GM23338 (cell line): ENCODE measurements at places on chromosomes 3 and 15.

DNA sequence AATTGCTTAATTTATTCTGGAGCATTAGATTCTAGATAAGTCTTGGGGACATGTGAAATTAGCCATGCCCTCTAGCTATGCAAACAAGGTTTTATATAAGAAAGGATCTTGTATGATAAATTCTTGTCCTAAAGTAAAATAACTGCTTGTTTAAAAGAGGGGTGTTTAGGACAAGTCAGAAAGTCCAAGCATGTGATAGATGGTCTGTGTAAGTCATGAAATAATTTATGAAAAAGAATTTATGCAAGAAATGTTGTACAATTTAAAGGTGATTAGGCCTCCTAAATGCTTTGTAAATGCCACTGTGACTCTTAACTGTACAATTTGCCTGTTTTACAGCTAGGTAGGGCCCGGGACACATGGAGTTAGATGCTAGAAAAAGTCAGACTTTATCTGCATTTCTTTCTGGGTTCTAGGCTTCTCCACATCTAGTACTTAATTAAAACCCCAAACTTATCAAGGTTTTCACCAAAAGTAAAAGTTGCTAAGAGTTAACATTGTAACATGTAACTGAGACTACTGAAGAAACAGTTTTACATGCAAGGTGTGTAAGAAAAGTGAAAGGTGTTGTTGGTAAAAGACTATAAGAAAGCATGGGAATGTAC, 13.2 kb downstream of the LINS1 start:
- peak; percentile 55 for DNase-seq
- H3K4me3 ChIP-seq: no peak overlapping the region
- no peak overlapping the region for H3K27ac ChIP-seq
- H3K4me1 ChIP-seq: no peaks in the 10 kb centered on the region
- H3K27me3 ChIP-seq: no peaks in the 10 kb centered on the region

GRCh38 chr3:106345353-106346027, 476.7 kb upstream of the CBLB start:
- H3K27ac ChIP-seq: no peak overlapping the region
- no peaks in the 10 kb centered on the region for H3K4me1 ChIP-seq
- no peaks in the 10 kb centered on the region for H3K27me3 ChIP-seq
- no peak overlapping the region for H3K4me3 ChIP-seq

- H3K36me3 ChIP-seq: no peaks in the 10 kb centered on the region
- no peaks in the 10 kb centered on the region for H3K27me3 ChIP-seq
- H3K27ac ChIP-seq: no peak overlapping the region
- DNase-seq: no peak
Observed at GRCh38 chr3:108806316-108806715, 16.3 kb upstream of the TRAT1 start.

DNA sequence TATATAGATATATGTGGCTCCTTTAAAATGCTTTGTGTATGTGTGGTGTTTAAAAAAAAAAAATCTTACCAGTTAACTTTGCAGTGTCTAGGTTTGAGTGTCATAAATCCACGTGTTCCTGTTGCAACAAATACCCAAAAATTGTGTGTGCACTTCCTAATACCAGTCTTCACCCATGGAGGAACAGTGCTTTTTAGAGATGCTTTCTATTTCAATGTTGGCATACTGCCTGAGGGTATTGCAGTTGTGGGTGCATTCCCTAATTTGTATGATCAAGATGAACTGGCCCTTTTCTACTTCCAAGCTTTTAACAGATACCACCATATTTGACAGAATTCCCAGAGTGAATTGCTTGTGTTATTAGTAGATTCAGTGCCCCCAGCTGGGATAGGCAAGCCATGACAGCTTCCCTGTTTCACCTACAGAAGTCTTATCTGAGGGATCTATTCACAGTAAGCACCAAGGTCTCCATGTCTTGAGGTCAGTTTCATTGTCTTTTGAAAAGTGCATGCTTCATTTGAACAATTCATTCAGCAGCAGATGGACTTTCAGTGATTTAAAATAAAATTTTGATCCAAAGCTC, 68.9 kb upstream of the GOLGA6B start:
- peak; percentile 43 for DNase-seq
- H3K27me3 ChIP-seq: no peaks in the 10 kb centered on the region
- H3K4me1 ChIP-seq: no peaks in the 10 kb centered on the region; the same call in 1 of the 2 replicates
- H3K27ac ChIP-seq: no peak overlapping the region
- no peak overlapping the region for H3K4me3 ChIP-seq

DNA sequence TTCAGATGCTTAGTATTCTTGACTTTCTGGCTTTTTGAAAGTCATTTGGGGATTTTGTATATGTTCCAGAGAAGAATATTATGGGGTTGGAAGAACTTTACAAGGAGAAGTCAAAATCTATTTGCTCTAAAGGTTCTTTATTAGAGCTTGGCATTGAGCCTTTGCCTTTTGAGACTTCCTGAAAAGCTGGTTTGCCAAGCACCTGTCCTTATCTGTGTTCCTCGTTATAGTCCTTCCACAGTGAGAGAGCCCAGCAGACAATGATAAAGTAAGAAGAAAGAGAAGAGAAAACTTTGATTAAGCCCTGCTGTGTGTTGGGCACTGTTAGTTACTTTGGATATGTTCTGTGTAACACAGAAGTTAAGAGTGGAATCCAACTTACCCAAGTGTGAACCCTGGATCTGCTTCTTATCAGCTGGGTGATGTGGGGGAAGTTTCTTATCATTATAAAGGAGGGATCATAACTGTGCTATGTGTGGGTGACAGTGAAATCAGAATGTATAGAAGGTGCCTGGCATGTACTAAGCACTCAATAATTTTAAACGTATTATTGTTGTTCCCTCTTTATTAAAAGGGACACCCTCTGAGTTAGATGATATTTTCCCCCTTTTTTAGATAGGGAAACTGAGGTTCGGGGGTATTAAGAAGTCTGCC, 44.3 kb upstream of the POLR2M start:
- no peak overlapping the region for H3K4me3 ChIP-seq
- H3K4me1 ChIP-seq: no peaks in the 10 kb centered on the region
- no peaks in the 10 kb centered on the region for H3K36me3 ChIP-seq
- H3K27me3 ChIP-seq: no peaks in the 10 kb centered on the region

DNA sequence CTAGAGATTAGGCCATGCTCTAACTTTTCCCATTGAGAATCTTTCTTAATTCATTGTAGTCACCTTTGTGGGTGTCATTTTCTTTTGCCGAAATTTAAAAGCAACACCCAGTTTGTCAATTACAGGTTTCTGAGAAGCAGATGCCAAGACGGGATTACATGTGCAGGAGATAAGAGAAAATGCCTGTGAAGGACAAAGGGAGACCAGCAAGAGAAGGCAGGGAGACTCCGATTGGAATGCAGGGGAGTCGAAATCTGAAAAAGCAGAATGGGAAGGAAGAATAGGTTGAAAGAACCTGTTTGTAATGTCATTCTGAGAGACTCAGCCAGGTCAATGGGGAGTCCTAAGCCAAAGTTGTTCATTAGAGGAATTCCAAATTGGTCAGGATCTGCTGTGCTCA, 3.6 kb upstream of the DPH6 start:
- H3K27ac ChIP-seq: peak overlapping the region; percentile 98
- DNase-seq: peak; percentile 55
- no peaks in the 10 kb centered on the region for H3K36me3 ChIP-seq
- peaks cover 37% of the 10 kb centered on the region for H3K4me1 ChIP-seq
- H3K27me3 ChIP-seq: no peaks in the 10 kb centered on the region
- no peak overlapping the region for H3K4me3 ChIP-seq

DNA sequence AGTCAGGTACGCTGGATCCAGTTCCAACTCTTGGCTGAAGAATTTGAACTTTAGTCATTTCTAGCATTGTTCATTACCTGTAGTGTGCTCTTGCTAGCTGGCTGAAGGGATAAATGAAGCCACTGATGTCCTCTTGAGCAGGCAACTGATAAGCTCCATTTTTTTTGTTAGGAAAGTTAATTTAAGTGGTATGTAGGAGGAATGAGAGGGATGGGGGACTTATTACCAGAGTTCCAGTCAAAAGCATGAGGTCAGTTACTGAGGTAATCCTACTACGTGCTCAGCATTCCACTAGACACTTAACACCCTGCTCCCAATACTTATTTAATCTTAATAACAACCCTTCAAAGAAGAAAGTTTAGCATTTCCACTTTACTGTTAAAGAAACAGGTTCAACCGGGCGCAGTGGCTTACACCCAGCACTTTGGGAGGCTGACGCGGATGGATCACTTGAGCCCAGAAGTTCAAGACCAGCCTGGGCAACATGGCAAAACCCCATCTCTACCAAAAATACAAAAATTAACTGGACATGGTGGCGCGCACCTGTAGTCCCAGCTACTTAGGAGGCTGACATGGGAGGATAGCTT, 2.0 kb upstream of the RASA2 start:
- H3K4me1 ChIP-seq: peaks cover 21% of the 10 kb centered on the region
- DNase-seq: no peak

DNA sequence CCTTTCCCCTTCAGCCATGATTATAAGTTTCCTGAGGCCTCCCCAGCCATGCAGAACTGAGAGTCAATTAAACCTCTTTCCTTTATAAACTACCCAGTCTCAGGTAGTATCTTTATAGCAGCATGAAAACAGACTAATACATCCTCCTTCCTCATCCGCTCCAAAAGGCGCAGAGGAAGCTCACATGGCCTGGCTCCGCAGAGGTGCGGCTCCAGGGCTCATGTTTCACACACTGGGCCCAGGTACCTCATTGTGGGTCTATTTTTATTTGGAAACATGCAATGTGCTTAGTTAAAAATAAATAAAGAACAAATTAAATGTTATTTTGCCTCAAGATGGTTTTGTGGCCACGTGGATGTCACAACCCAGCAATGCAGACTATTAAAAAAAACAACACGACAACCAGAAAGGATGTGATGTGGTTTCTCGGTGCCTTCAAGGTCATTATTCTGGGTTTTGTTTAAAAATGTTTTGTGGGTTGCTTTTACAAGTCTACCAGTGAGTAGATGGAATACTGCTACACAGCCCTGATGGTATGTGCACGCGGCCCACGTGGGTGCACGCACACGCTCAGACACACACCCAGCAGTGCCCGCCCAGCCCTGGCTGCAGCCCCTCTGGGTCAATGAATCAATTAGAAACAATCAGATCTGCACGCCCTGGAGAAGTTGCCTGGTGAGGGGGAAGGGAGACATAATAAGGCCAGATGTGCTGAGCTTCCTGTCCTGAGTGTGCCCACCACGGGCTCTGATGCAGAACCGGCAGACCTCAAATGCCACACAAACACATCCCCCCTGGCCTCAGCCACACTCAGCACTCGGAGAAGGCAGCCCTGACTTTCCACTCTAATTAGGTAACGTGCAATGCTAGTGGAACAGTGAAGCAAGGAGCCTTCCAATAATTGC, 140.1 kb downstream of the ADAMTS17 start:
- no peak for DNase-seq
- no peaks in the 10 kb centered on the region for H3K36me3 ChIP-seq
- H3K4me1 ChIP-seq: no peaks in the 10 kb centered on the region; the same call in none of the 2 replicates
- H3K27ac ChIP-seq: no peak overlapping the region
- H3K27me3 ChIP-seq: no peaks in the 10 kb centered on the region
- H3K4me3 ChIP-seq: no peak overlapping the region

- H3K4me1 ChIP-seq: no peaks in the 10 kb centered on the region
- no peak for DNase-seq
- no peaks in the 10 kb centered on the region for H3K36me3 ChIP-seq
- H3K27ac ChIP-seq: no peak overlapping the region
- no peak overlapping the region for H3K4me3 ChIP-seq
- no peaks in the 10 kb centered on the region for H3K27me3 ChIP-seq
Observed at GRCh38 chr3:123036352-123037014, 8.9 kb upstream of the SEMA5B start.

DNA sequence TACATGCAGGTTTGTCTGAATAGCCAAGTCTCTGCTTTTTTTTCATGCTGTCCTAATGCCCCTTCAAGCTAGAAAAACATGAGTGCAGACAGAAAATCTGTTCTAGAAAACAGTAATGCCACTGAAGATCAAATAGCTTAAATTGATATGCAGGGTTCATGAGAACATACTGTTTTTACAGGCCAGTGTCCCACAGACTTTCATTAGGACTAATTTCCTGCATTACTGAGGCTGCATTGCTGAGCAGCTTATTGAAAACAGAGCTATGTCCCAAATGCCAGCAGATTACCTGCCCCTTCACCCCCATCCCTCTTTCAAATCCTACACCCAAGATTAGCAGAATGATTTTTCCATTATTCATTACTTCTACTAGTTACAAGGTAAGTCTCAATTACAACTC, 665 bp downstream of the TM4SF18 start:
- no peak for DNase-seq
- peaks cover 18% of the 10 kb centered on the region for H3K4me1 ChIP-seq
- no peak overlapping the region for H3K4me3 ChIP-seq
- H3K27me3 ChIP-seq: no peaks in the 10 kb centered on the region

DNA sequence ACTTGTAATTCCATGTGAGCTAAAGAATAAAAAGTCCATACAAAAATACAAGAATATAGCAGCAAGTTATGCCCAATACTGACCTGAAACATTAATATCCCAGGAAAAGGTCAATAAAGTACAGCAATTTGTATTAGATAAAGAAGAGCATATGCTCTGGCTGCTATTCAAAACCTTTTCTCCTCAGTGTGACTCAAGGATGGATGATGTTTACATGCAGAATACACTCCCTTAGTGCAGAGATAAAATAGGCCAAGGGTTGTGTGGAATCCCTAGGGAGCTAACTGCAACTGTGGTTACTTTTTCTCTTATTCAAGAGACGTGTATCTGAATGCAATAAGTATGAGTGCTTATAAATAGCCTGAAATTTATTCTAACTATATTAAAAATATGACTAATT, 78.7 kb downstream of the SLC9A9 start:
- no peak for DNase-seq
- no peak overlapping the region for H3K27ac ChIP-seq

- no peak overlapping the region for H3K4me3 ChIP-seq
- H3K27me3 ChIP-seq: no peaks in the 10 kb centered on the region
Observed at GRCh38 chr3:177827511-177828207, 630.4 kb upstream of the TBL1XR1 start.

GRCh38 chr3:134503266-134503665, 17.4 kb downstream of the CEP63 start:
- H3K27me3 ChIP-seq: no peaks in the 10 kb centered on the region
- H3K27ac ChIP-seq: no peak overlapping the region
- no peaks in the 10 kb centered on the region for H3K36me3 ChIP-seq
- H3K4me1 ChIP-seq: no peaks in the 10 kb centered on the region
- no peak overlapping the region for H3K4me3 ChIP-seq

- H3K27ac ChIP-seq: no peak overlapping the region
- H3K4me1 ChIP-seq: peaks cover 6% of the 10 kb centered on the region
- H3K4me3 ChIP-seq: peak overlapping the region; percentile 92
- H3K27me3 ChIP-seq: peaks cover 16% of the 10 kb centered on the region
Observed at GRCh38 chr3:107525644-107526305, 3.0 kb downstream of the BBX start.

GRCh38 chr3:152606146-152606545, 228.8 kb upstream of the P2RY1 start:
- peaks cover 25% of the 10 kb centered on the region for H3K4me1 ChIP-seq
- 0 out of 2 replicates have a peak, but pooled peaks cover 2% of the 10 kb centered on the region for H3K36me3 ChIP-seq
- DNase-seq: no peak
- no peak overlapping the region for H3K4me3 ChIP-seq

GRCh38 chr3:127686512-127686894, 13.8 kb downstream of the ABTB1 start:
- no peak for DNase-seq
- peaks cover 8% of the 10 kb centered on the region; the same call in 1 of the 2 replicates for H3K4me1 ChIP-seq
- H3K36me3 ChIP-seq: no peaks in the 10 kb centered on the region
- H3K4me3 ChIP-seq: no peak overlapping the region
- H3K27ac ChIP-seq: no peak overlapping the region
- H3K27me3 ChIP-seq: no peaks in the 10 kb centered on the region
